ENCODE measurements at places on chromosomes 7 and 10. TPM values are rescaled to one million over a fixed set of nuclear protein-coding genes. Genes with fewer than 3 reads are reported as not detected.

DNA sequence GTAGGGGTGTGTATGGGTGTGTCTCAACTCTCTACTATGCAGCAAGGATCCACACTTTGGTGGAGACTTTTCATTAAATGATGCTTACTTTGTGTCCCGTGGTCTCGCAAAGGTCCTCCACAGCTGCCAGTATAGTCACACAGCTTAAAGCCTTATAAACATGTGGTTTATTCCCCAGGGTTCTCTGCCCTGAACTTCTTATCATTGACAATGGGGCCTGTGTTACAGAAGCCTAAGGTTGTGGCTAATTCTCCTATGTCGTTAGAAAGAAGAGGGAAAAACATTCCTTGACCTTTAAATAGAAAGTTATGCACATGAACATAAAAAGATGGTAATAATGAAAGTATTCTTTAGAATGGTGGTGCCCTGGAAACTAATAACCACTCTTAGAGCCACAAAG is 201.4 kb downstream of the INHBA start:
- DNase-seq, result no peak

GRCh38 chr10:6232846-6233724 is 30.4 kb downstream of the PFKFB3 start:
- DNase-seq, result no peak

GRCh38 chr10:69960988-69961880 is 91.4 kb upstream of the MACROH2A2 start:
- no peak for DNase-seq

DNA sequence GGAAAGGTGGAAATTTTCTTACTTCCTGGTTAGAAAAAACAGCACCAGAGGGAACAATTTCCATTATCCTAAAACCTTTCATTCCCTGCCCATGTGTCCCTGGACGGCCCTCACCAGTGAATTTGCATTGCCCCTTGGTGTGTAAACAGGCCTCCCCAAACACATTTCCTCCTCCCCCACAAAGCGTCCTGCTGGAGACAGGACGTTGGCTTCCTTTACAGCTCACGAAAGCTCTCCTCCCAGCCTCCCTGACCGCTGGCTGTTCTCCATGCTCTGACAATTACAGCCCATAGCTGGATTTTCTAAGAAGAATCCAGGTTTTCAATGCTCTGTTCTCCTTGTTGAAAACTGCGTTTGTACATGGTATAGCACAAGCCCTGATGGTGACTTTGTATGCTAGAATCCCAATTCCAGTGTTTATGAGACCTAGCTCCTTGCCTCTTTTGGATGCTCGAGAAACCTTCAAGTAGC is 724.2 kb upstream of the CELF2 start:
- no peak for DNase-seq

DNA sequence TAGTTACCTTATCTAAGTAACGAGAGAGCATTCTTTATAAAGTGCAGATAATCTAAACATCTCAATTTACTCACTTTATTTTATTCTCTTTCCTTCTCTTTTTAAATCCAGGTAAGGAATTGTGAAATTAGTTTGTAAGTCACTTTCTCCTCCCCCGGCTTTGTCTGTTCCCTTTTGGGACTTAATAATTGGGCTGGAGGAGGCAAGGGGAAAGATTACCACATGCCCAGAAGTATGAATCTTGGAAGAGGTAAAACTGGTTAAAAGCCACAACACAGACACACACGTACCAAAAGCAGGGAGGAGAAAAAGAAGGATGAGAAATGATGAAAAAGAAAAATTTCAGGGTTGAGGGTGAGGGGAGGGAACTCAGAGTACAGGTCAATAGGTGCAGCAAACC is 63.3 kb upstream of the LRRC17 start:
- no peak for DNase-seq

DNA sequence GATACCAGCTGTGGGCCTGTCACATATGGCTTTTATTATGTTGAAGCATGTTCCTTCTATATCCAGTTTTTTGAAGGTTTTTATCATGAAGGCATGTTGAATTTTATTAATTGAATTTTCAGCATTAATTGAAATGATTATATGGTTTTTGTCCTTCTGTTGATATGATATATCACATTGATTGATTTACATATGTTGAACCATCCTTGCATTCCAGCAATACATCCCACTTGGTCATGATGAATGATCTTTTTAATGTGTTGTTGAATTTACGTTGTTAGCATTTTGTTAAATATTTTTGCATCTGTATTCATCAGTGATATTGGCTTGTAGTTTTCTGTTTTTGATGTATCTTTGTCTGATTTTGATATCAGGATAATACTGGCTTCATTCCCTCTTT is 21.2 kb downstream of the PRSS37 start:
- DNase-seq, result no peak

- DNase-seq, result no peak
Measured at GRCh38 chr7:142380069-142380468, 122.2 kb upstream of the PRSS58 start.

DNA sequence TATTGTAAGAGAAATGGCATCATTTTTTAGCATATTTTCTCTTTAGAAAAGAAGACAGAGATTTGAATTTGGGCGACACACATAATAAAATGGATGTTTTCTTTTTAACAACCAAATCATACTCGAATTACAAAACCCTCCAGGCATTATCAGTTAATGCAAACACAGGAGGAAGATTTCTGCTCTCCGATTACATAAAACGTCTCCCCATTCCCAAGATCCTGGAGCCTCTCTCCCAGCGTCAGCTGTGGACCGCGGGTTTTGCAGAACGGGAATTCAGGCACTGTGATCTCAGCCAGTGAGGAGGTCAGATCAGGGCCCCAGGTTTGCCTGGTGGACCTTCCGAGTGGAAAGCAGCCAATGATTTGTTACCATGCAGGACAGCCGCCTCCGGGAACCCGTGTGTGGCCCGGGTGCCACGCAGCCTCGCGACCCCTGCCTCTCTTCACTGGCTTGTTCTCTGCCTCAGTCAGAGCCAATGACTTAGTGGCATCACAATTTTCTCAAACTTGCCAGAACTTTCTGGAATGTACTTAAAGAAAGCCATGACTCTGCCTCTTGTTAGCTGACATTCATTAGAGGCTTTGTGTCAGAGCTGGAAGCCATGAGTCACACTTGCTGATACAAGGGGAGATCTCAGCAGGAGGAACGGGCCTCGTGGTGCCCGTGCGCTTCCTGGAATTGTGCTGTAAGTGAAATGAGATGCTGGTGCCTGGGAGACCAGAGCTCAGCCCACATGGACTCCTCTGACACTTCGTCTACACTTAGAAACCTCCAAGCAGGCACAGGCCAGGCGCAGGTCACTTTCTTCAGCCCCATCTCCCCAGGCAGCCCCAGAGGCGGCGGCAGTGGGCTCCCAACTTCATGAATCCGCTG is 246.1 kb downstream of the KLF6 start:
- DNase-seq, result no peak

GRCh38 chr7:111855161-111855841 is 293.0 kb upstream of the IMMP2L start:
- no peak for DNase-seq

DNA sequence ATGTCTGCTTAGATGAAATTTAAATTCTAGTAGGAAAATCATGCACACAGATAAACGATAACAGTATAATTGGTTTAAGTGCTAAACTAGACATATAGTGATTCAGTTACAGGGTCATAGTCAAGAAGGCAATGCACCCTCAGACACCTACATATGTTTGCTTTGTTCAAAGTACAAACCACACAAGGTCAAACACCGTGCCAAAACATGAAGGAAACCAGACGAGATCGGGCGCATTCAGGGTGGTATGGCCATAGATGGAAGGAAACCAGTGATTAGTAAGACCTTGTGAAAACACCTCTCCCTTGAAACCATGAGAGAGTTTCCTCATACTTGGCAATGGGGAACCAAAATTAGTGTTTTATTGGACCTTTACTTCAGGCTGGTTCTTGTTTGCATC is 906.9 kb downstream of the PCDH15 start:
- DNase-seq, result no peak

DNA sequence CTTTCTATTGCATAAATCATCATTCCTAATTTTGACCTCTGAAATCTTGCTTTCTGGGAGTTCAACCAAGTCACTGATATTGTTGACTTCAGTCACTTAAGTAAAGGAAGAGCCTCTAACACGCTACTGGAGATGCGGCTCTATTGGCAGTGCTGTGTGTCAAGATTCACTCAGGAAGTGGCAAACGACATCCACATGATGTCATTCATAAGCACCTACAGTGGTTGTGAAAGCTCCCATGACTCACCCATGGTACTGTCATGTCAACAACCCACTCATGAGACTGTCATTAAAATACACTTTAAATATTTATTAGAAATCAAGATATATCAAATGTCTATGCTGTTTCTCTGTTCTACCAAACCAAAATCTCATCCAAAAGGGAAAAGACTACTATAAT is 52.5 kb upstream of the LHFPL3 start:
- DNase-seq, result no peak

DNA sequence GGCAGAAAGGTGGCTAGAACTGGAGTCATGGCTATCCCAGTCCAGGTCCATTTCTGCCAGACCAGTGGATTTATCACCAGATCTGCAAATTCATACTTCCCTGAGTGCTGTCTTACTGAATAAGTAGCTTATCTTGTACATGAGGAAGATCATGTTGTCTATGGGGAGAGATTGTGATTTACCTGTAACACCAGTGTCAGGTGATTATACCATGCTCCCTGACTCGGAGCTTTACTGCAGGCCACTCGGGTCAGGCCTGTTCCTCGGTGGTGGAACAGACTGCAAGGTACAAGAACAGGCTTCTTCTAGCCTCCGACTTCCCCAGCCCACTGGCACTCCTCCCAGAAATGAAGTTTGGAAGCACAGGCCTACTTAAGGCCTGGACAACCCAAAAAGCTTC is 42.6 kb upstream of the DLG5 start:
- no peak for DNase-seq

GRCh38 chr7:74332373-74333176 is 43.4 kb downstream of the CLIP2 start:
- DNase-seq, result no peak

- no peak for DNase-seq
Measured at GRCh38 chr7:1768832-1769231, 98.8 kb downstream of the ELFN1 start.

- DNase-seq, result no peak
Measured at GRCh38 chr7:81170291-81170690, 251.4 kb upstream of the SEMA3C start.

- DNase-seq, result no peak
Measured at GRCh38 chr10:63481815-63482421, 16.1 kb upstream of the JMJD1C start.

DNA sequence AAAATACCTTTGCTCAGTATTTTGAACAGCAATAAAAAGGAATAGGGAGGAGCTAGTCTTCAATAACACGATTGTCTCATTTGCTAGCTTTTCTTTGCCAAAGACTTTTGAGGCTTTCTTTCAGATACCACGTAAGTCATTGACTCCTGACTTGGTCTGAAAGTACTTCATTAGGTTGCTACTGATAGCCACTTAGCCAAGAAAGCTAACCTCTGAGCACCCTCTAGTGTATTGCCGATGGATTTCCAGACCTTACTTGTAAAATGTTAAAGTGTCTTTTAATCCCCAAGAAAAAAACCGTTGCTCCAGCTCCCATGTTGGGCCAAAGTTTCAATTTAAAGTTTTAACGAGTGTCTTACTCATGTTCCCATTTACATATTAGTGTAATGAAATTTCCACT is 63.4 kb upstream of the STRIP2 start:
- DNase-seq, result no peak

KCND2 gene
- polyA plus RNA-seq, result not detected

ADGRA1 gene
- not detected for polyA plus RNA-seq

GPR85 gene
- not detected for polyA plus RNA-seq

COL17A1 gene
- polyA plus RNA-seq, result not detected

ELFN1 gene
- not detected for polyA plus RNA-seq

ANXA8 gene
- not detected for polyA plus RNA-seq

MRLN gene
- not detected for polyA plus RNA-seq

Data from naive B cell (primary cell).